ENCODE measurements at places on chromosomes 11 and 22.

GRCh38 chr11:127376301-127376700 is 375.7 kb upstream of the KIRREL3 start:
- DNase-seq: no peak

- DNase-seq: no peak
Observed at GRCh38 chr11:17452668-17453067, 24.0 kb downstream of the ABCC8 start.

DNA sequence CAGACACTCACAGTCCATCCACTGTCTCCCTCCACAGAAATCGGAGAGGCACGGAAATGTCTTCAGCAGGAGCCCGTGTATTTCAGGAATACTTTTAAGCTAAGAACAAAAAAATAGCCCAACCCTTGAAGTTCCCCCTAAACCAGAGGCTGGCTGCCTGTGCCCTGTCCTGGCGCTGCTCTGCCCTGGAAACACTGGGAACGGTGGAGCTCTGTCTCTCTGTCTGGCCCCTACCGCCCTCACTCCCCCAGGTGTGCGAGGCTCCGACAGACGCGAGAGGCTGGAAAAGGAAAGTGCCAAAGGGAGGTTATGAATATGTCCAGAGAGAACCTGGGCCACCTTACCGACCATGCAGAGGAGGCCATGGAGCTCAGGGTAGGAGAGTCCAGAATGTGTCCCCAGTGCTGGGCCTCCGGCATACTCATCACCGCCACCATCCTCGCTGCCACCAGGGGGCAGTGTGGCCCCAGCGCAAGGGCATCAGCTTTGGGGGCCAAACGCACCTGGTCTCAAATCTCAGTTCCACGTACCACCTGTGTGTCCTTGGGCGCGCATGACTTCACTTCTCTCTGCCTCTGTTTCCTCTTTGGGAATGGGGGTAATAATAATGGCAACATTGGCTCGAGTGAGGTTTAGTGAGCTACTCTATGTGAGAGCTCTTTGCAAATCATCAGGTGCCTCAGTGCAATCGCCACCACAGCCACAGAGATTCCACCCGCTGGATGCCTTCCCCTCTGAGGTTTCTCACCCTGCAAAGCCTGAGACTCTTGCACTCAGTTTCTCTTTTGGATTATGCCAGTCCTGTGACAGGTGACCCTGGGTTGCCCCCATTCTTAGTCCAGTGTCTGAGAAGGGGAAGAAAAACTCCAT is 10.4 kb upstream of the SLCO2B1 start:
- peak; percentile 74 for DNase-seq

GRCh38 chr11:19972091-19972490 is 188.2 kb downstream of the DBX1 start:
- no peak for DNase-seq

DNA sequence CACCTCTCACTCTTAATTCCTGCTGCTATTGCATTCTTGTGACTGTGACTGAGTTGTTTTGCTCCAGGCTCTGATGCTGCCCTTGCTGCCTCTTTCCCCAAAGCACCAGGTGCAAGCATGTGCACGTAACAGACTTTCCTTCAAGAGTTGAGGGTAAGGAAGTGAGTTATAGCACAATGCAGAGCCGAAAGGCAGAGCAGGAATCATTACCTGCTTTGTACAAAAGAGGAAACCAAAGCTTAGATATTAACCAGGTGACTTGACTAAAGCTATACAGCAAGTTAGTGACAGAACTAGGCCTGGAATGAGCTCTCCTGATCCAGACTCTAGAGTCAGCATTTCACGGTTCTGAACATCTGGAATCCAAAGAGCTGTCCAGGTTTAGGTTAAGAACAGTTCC is 33.6 kb downstream of the NEU3 start:
- DNase-seq: no peak

GRCh38 chr22:38469306-38469781 is 1.4 kb downstream of the KDELR3 start:
- no peak for DNase-seq

DNA sequence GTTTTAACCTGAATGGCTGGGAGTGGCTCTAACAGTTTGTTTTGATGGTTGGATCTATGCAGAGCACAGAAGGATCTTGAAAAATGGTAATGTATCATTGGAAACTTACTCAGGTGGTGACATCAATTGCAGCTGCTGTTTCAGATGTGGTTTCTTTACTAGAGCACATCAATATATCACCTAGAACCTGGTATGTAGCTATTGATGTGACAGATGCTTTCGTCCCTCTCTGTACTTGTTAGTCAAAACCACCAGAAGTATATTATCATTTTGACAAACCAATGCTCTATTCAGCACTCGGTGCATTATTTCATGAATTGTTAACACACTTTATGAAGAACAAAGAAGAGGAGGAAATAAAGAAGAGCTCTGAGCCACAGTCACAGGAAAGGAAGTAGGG is 26.6 kb upstream of the SCN3B start:
- no peak for DNase-seq

All from AG08396 (cell line).